ENCODE measurements at places on chromosomes 3 and 15.

DNA sequence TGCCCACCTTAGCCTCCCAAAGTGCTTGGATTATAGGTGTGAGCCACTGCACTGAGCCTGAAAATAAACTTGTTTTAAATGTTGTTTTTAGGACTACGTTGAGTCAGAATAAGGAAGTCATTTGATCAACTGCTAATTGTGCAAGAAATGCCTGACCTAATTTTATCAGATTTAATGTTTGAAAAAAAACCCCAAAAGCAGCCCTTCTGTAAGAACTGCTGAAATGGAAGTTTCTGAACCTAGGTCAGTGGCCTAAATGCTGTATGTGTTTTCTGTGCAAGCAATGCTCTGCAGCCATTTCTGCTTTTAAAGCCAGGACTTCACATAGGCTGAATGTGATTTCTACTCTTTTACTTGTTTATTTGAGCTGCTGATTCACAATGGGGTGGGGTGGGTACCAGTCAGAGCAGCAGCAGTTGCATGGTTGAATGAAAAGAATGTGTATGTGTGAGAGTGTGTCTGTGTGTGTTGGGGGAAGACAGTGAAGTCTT is 6.6 kb downstream of the GPX1 start:
- peaks cover 85% of the 10 kb centered on the region for H3K4me1 ChIP-seq
- no peak for DNase-seq
- no peaks in the 10 kb centered on the region for H3K27me3 ChIP-seq
- peak overlapping the region; percentile 84 for H3K27ac ChIP-seq

- DNase-seq: no peak
- no peaks in the 10 kb centered on the region for H3K27me3 ChIP-seq
- no peaks in the 10 kb centered on the region for H3K36me3 ChIP-seq
- no peak overlapping the region for H3K4me3 ChIP-seq
These were observed 539.5 kb upstream of the AGTR1 start for GRCh38 chr3:148158210-148158609.

GRCh38 chr3:4078903-4079302 is 224.3 kb upstream of the SETMAR start:
- H3K4me1 ChIP-seq: no peaks in the 10 kb centered on the region
- DNase-seq: no peak
- no peaks in the 10 kb centered on the region for H3K36me3 ChIP-seq

GRCh38 chr3:64318001-64318400 is 92.7 kb upstream of the PRICKLE2 start:
- no peak overlapping the region for H3K4me3 ChIP-seq
- DNase-seq: no peak
- no peaks in the 10 kb centered on the region for H3K4me1 ChIP-seq

DNA sequence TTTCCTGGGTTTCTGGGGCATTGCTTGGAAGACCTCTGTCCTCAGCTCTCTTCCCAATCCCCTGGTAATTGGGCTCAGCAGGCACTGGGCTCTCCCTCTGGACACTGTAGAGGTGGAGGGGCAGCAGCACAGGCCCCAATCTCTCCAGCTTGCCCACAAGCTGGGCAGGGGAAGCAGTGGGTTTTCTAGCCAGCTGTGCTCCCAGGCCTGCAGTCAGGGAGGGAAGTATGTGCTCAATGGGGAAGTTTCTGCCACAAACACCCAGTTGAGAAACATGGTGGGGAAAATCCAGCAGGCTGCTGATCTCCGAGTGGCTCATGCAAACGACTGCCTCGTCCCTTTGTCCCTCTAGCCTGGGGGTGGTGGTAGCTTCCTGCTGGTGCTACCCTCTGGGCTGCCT is 12.8 kb upstream of the RFT1 start:
- no peaks in the 10 kb centered on the region for H3K27me3 ChIP-seq
- no peaks in the 10 kb centered on the region for H3K36me3 ChIP-seq
- peaks cover 4% of the 10 kb centered on the region for H3K4me1 ChIP-seq

GRCh38 chr15:70258369-70259027 is 160.8 kb upstream of the TLE3 start:
- no peak for DNase-seq
- no peaks in the 10 kb centered on the region for H3K27me3 ChIP-seq
- no peak overlapping the region for H3K4me3 ChIP-seq
- peaks cover 31% of the 10 kb centered on the region for H3K4me1 ChIP-seq
- no peak overlapping the region for H3K27ac ChIP-seq
- no peaks in the 10 kb centered on the region for H3K36me3 ChIP-seq

DNA sequence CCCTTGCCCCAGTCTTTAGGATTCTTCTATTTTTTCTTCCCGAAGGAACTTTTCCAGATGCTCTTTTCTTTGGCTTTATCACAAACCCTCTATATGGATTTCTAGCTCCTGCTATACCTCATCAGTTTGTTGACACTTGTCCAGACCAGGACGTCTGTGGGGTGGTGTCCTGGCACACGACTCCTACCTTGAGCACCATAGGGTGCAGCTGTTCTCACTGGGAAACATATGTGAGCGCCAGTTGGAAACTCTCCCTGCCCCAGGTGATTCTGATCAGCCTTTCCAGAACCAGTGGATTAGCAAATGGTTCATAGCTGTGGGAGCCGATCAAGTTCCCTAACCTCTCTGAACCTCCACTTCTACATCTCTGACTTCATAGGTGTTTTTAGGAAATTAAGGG is 40.6 kb upstream of the USP3 start:
- no peak overlapping the region for H3K27ac ChIP-seq
- no peak for DNase-seq
- H3K4me3 ChIP-seq: no peak overlapping the region

- no peak for DNase-seq
- no peaks in the 10 kb centered on the region for H3K36me3 ChIP-seq
- peaks cover 16% of the 10 kb centered on the region for H3K4me1 ChIP-seq
These were observed 70.0 kb downstream of the MITF start for GRCh38 chr3:69809076-69809835.

DNA sequence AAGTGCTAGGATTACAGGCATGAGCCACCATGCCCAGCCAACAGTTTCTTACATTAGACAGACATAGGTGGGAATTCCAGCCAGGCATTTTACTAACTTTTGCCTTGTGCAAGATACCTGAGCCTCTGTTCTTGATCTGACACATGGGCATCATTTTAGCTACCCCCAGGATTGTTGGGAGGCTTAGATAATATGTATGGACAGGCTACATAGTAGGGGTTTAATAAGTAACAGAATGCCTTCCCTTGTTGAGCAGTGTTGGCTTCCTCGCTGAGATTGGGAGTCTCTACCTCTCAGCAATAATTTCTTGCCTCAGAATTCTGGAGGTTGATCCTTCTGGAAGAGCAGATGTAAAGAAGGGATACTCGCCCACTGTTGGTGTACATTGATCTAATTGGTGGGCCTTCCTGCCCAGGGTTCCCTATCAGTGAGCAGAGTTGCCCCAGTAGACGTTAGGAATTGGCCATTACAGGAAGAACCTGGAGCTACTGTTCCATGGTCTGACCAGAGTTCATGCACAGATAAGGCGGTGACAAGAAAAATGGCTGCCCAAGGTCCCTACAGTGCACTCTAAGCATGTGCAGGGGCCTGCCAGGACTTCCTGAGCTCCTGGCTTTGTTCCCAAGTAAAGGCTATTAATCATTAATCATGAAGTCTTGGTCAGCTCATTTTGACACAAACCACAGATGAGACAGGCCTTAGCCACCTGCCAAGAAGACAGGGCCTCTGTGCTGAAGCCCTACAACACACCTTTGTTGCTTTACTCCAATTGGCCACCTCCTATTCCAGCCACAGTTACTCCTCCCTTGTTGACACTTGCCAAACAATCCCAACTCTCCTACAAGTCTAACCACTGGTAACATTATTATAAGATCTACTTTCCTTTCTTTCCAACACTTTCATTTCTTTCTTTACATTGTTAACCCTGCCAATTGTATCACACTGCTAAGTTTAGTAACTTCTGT is 5.0 kb upstream of the IL17RE start:
- DNase-seq: no peak
- peaks cover 7% of the 10 kb centered on the region for H3K36me3 ChIP-seq
- no peak overlapping the region for H3K4me3 ChIP-seq

All from esophagus squamous epithelium (tissue), 5 donors.